ENCODE measurements at places on chromosomes 13 and 19.
A peak's percentile ranks its signal among the peaks of the same experiment; 100 is the strongest.

DNA sequence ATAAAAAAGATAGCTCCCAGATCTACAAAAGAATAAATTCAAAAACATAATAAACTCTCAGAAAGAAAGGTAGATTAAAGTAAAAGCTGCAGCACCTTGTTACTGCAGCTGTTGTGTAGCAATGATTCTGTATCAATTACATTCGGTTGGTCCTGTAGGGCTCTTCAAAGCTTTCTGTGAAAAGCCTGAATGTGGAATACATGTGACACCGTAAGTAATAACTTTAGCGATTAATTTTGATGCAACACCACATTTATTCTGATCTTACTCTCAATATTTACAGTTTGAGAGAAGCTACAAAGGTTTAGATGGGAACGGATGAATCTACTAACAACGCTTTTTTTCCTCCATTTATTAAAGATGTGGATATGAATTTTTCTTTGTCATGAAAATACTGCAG is 279.2 kb downstream of the DACH1 start:
- no peak for DNase-seq

DNA sequence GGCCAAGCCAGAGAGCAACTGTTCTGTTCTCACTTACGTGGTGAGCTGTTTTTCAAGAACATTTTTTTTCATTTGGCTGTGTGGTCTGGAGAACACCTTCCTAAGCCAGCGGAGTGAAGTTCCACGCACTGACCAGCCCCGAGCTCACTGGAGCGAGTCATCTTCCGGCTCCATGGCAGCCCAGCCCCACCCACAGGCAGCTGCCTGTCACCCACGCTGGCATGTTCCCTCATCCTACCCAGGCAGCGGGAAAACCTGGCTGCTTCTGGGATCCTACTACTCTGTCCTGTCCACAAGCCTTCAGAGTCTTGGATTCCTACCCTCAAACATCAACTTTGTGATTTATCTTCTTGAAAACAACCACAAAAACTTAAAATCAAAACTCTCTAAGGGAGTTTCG is 76.2 kb downstream of the GGACT start:
- DNase-seq, result no peak

GRCh38 chr13:28451482-28452217 is 43.3 kb downstream of the FLT1 start:
- no peak for DNase-seq

DNA sequence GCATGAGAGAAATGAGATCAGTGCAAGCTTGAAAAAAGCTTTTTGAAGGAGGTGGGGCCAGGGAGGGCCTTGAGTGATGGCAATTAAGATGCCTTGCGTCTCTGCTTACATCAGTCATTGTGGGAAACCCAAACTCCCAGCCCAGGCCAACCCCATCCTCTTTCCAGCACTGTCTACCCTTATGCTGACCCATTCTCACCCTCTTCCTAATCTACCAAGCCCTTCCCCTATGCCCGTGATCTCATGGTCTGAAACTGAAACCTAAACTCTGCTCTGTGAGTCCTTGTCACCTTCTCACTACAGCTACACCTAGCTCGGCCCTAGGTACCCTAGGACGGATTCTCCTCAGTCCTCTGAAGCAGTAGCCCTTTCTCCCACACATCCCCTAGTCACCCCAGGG is 36.0 kb upstream of the SERP2 start:
- no peak for DNase-seq

GRCh38 chr13:93147946-93148345 is 78.7 kb upstream of the GPC6 start:
- DNase-seq, result no peak

DNA sequence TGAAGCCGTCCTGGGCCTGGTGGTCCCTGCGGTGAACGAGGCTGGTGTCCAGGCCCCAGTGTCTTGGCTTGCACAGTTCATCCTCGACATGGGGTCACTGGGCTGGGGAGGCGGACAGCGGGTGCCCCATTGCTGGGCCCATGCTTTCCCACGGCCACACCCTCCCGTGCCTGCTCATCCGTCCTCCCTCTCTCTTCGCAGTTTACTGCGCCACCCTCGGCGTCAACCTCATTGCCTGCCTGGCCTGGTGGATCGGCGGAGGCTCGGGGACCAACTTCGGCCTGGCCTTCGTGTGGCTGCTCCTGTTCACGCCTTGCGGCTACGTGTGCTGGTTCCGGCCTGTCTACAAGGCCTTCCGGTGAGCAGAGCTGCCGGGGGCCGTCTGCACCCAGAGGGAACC is 12.7 kb downstream of the ADAT3 start:
- no peak for DNase-seq

- no peak for DNase-seq
Measured at GRCh38 chr19:5263615-5264014, 77.0 kb downstream of the PTPRS start.

- DNase-seq, result no peak
Measured at GRCh38 chr19:2231621-2232221, 4.4 kb downstream of the PLEKHJ1 start.

- no peak for DNase-seq
Measured at GRCh38 chr19:52391135-52391534, 6.5 kb upstream of the ZNF528 start.

GRCh38 chr13:36515466-36515865 is 83.2 kb downstream of the CCNA1 start:
- DNase-seq, result no peak

- no peak for DNase-seq
Measured at GRCh38 chr13:81139987-81140386, 799.1 kb upstream of the SPRY2 start.

DNA sequence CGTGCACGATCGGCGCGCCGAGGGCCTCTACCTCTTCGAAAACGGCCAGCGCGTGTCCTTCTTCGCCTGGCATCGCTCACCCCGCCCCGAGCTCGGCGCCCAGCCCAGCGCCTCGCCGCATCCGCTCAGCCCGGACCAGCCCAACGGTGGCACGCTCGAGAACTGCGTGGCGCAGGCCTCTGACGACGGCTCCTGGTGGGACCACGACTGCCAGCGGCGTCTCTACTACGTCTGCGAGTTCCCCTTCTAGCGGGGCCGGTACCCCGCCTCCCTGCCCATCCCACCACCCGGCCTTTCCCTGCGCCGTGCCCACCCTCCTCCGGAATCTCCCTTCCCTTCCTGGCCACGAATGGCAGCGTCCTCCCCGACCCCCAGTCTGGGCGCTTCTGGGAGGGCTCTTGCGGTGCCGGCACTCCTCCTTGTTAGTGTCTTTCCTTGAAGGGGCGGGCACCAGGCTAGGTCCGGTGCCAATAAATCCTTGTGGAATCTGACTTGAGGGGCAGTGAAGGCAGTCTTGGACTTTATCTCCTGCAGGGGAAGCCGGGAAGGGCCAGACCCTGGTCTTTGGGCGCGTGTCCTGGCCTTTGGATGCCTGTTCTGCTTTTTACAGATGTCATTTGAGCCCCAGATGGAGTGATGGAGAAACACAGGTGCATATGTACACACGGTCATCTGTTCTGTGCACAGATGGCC is 2.2 kb downstream of the CLEC11A start:
- DNase-seq, result no peak

DNA sequence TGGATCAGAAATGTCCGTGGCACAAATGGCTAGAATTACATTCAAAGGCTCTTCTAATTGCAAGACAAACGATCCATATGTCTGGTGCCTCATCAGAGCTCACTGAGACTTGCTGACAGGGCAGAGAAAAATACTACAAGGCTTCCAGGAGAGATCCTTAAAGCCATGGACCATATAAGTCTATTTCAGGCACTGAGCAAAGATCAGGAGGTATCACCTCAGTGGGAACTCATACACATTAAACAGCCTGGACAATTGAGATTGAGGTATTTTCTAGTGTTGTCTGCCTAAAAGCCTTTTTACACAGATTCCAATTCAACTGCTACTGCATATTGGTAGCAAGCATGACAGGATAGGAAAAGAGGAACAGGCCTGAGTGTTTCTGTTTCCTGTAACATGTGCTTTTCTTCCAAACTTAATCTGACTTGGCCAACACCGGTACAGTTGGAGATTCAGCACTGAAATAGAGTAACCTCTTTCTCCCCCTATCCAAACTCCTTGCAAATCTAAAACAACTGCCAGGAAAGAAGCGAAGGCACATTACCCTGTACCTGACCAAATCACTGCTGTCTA is 65.9 kb downstream of the SERP2 start:
- DNase-seq, result no peak

- DNase-seq, result no peak
Measured at GRCh38 chr13:110834572-110834971, 80.3 kb downstream of the ANKRD10 start.

DNA sequence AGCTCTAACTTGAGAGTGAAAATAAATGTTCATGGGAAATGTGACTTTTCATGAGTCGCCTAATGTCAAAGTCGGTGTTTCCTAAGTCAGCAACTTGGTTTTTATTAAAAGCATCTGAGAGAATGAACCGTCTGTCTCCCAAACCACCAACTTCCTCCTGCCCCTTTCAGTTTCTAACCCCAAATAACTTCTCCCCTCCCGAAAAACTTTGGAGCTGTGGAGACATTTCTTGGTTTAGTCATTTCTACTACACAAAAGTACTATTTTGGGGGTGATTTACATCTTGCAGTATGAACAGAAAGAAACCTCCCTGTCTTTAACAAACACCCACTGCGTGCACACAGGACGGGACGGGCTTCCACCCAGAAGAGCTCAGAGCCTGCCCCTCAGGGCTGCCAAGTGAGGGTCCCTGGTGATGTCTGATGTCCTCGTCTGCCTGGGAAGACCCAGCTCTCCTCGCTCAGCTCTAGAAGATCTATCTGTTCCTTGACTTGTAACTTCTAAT is 65.0 kb downstream of the RASA3 start:
- DNase-seq, result peak; percentile 75

DNA sequence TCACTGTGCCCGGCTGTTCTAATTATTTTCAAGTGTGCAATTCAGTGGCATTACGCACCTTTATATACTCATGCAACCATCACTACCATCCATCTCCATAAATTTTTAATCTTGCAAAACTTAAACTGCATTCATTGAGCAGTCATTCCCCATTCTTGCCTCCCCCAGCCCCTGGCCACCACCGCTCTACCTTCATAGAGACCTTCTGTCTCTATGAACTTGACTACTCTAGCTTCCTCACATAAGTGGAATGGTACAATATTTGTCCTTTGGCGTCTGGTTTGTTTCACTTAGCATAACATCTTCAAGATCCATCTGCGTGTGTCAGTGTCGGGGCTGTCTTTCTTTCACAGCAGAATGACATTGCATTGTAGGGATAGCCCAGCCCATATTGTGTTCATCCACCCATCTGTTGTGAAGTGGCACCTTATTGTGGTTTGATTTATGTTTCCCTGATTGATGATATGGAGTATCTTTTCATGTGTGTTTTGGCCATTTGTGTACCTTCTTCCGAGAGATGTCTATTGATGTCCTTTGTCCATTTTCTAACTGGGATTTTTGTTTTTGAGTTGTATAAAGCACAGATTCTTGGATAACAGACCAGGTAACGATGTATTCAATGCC is 64.8 kb upstream of the FLT1 start:
- DNase-seq, result no peak

DNA sequence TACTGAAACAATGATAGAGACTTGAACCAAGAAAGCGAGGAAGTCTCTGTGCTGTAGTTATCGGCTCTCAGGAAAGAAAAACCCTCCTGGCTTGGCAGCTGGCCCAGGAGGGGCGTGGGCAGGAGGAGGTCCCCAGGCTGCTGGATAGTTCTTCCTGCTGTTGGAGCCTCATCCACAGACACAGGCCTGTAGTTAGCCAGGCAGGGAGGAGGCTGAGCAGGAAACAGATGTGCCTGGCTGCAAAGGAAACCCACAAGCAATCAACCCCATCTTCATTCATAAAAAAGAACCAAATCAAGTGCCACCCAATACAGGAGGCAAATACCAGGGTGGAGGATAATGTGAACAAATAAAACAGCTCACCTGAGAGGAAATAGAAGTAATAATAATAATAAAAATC is 86.2 kb downstream of the IRS2 start:
- no peak for DNase-seq

GRCh38 chr13:109145631-109146030 is 516.2 kb downstream of the MYO16 start:
- DNase-seq, result no peak

GRCh38 chr13:113233101-113233500 is 23.7 kb downstream of the CUL4A start:
- no peak for DNase-seq

GRCh38 chr19:8965887-8966286 is 44.3 kb downstream of the MUC16 start:
- no peak for DNase-seq

DNA sequence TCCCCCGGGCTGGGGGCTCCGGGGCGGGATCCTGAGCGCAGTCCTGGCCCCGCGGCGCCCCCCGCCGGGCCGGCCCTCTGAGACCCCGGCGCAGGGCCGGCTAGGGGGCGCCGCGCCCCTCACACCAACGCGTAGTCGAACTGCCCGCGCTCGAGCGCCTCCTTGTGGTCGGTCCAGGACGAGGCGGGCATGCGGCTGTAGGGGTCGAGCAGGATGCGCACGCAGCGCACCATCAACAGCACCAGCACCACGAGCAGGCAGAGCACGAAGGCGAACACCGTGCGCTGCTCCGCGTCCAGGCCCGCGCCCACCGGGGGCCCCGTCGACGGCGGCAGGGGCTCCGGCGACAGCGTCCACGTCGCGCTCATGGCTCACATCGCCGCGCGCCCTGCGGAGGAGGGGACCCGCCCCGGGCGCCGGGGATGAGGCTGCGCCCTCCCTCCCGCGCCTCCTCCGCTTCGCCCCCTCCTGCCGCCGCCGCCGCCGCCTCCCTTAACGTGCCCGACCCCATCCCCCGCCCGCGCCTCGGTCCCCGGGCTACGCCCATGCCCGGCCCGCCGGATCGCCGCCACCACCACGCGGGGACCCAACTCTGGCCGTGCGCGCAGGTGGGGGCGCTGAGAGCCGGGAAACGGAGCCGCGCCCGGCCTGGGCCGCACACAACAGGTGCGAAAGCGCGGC is 624 bp downstream of the CTXN1 start:
- DNase-seq, result peak; percentile 96

- no peak for DNase-seq
Measured at GRCh38 chr13:99288089-99288488, 19.1 kb downstream of the GPR183 start.

DNA sequence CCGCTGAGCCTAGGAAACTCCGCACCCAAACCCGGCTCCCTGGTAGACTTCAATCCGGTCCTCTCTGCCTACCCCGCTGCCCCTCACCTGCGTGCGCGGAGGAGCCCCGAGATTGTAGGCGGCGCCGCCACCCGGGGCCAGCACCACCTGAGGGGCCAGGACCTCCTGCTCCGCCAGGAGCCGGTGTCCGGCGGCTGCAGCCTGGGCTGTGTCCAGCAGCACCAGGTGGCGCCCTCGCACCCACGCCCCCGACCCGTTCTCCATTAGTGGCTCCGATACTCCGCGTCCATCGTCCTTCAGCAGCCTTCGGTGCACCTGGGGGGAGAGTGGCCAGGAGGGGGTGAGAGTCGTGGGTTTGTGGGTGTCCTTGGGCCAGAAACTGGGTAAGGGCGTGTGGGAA is 18.5 kb downstream of the MAN2B1 start:
- no peak for DNase-seq

- DNase-seq, result no peak
Measured at GRCh38 chr19:35781650-35782049, 6.3 kb downstream of the ARHGAP33 start.

GRCh38 chr13:36344886-36345437 is 1.2 kb downstream of the SPART start:
- DNase-seq, result no peak
